Sigmoid colon (tissue), 7 donors: ENCODE measurements at places on chromosomes 4 and X. TPM values are rescaled to one million over a fixed set of nuclear protein-coding genes. Genes with fewer than 3 reads are reported as not detected.

Gene DCAF4L1
- not detected for total RNA-seq

Gene EPHA5
- total RNA-seq, result 0.49 TPM

DNA sequence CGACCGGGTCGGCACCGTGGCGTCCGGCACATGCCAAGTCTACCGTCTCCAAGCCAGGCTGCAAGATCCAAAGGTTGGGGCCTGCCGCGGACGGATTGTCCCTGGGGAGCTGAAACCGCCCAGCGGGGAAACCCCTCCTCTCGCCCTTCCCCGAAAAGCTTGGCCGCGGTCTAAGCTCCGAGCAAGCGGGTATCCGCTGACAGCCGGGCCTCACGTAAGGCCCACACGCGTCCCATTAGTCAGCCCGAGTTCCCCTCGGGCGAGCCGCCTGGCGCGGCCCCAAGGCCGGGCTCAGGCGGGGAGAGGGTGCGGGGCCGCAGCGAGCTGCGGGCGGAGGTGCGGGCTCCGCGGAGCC, 6.8 kb upstream of the BCOR start:
- DNase-seq, result peak; percentile 80

Gene NEUROG2
- total RNA-seq, result not detected

DNA sequence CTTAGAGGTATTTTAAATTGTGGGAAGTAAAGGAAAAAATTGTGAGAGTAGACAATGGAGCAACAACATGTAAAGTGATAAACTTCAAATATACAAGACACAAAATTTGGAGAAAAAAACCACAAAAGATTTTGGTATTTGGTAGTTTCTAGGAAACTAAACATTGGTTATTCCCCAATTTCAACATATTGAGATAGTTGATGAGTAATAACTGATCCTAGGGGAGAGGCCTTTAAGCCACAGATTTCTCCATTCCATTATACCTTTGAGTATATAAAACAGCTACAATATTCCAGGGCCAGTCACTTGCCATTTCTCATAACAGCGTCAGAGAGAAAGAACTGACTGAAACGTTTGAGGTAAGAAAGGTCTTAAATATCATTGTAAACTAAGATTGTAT, at the start of gene FDCSP:
Gene FDCSP, plus strand, starts transcription at position 301 of the 400 bp plus-strand sequence. CDS start 5,071 bp downstream, outside the sequence.
- DNase-seq, result no peak

Gene APELA
- 0.27 TPM for total RNA-seq

Gene BEX3
- 130 TPM for total RNA-seq

Gene BEX5
- total RNA-seq, result 1.4 TPM

Gene TGIF2LX
- total RNA-seq, result not detected

- peak; percentile 2 for DNase-seq
Observed at GRCh38 chrX:48992341-48992740, 9.7 kb downstream of the GRIPAP1 start.

- no peak for DNase-seq
Observed at GRCh38 chr4:155608225-155608885, 58.3 kb upstream of the GUCY1A1 start.
